ENCODE measurements at places on chromosomes 1 and 21.

DNA sequence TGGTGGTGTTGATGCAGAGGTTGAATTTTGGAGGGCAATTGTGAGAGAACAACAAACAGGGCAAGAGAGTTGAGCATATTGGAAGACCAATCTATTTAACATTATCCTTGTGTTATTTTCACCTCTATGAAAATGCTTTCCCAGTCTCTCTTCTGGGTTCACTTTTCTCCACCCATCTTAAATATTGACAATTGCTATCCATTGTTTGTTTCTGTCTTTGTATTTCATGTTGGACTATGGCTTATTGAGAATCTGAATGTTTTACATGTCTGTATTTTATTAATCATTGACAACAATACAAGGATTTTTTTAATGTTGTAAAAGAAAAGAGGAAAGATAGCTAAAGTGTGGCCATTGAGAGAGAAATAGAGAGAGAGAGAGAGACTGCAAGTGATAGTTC, 1121.5 kb downstream of the BRINP3 start:
- DNase-seq, result no peak

- peak; percentile 14 for DNase-seq
Observed at GRCh38 chr1:61056573-61057439, 25.6 kb upstream of the NFIA start.

GRCh38 chr1:180235502-180236239, 5.6 kb downstream of the LHX4 start:
- no peak for DNase-seq

DNA sequence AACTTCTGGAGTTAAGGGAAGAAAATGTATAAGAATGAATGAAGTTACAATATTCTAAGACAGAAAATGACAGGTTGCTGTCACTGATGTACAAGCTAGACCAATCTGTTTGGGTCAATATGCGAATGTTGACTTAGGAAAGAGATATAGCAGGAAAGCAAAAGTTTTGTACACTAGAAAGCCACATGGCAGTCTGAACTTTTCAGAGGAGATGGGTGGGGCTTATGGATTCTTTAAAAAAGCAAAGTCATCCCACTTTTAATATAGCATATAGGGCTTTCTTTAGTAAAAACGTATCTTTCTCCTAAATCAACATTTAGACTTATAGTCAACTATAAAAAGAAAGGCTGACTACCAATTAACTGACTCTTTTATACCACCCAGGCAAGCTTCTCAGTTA, 381.2 kb downstream of the PTPRC start:
- no peak for DNase-seq

- DNase-seq, result no peak
Observed at GRCh38 chr1:71948561-71948960, 333.8 kb downstream of the NEGR1 start.

- DNase-seq, result no peak
Observed at GRCh38 chr1:31765041-31765467, 914 bp upstream of the ADGRB2 start.

DNA sequence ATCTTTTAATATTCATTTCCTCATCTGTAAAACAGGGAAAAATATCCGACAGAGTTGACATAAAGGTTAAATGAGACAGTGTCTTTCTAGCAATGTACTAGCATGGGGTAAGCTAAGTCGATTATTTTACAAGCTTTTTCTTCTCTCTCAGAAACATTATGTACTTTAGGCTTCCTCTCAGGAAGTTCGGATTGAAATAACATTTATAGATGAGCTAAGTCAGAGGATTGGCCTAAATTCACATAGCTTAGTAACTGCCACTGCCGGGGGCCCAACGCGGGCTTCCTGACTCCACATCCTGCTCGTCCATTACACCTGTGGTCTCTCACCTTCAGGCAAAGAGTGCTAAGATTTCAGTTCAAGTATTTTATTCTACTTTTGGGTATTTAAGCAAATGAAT, 462.3 kb upstream of the NFIA start:
- DNase-seq, result no peak

GRCh38 chr1:208535511-208535910, 291.3 kb upstream of the PLXNA2 start:
- no peak for DNase-seq

- DNase-seq, result no peak
Observed at GRCh38 chr1:27970401-27970800, 10.6 kb downstream of the XKR8 start.

- no peak for DNase-seq
Observed at GRCh38 chr1:39711966-39712340, 20.7 kb upstream of the HPCAL4 start.

- no peak for DNase-seq
Observed at GRCh38 chr1:180112984-180113647, 41.6 kb upstream of the QSOX1 start.

- DNase-seq, result no peak
Observed at GRCh38 chr1:223750730-223751570, 38.6 kb downstream of the CAPN2 start.

DNA sequence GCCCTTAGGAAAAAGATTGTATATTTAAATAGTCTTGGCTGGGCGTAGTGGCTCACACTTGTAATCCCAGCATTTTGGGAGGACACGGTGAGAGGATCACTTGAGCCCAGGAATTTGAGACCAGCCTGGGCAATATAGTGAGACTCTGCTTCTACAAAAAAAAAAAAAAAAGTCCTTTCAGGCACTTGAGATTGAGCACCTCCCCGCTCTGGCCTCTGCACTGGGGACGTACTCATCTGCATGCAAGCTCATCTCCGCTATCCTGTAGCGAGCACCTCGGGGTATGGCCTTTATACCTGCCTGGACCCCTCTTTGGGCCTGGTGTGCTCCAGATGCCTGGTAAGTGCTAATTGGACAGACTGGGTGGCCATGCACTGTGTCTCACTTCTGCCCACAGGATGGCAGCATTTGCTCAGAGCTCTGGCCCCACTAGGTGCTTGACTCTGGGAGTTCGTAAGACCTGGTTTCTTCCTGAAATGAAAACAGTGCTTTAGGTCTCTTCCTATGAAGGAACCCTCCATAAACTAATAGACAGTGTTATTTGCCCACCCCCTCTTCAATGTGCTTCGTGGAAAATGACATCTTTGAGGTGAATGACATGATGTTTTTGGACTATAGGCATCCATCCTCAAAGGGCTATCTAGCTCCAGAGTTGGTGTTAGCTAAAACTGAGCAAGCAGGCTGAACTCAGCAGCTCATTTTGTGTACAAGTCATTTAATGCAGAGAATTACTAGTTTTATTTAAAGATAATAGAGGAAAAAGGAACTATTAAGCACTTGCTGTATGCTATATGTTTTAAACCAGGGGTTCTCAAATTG, 61.7 kb upstream of the ADAR start:
- DNase-seq, result peak; percentile 55

DNA sequence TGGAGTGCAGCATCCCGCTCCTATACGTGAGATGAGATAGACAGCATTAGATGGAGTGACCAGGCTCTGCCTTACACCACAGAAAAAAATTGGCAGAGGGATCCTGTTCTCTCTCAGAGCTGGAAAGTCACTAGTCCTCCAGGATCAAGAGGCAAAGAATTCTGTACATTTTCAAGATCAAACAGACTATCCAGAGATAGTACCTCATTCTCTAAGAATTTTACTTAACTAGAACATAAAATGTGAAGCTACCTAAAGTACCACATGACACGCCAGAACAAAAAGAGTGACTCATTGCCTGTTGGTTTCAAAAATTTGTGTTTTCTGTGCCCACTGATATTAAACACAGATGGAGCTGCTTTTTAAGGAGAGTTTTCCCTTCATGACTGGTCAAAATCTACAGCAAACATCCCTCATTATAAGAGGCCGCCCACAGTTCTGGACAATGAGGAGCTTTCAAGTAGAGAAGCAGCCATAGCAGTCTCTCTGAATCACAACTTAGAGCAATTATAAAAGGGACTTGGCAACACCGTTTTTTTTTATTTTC, 32.3 kb downstream of the CD160 start:
- no peak for DNase-seq

GRCh38 chr1:73356485-73356884, 841.5 kb downstream of the LRRIQ3 start:
- DNase-seq, result no peak

DNA sequence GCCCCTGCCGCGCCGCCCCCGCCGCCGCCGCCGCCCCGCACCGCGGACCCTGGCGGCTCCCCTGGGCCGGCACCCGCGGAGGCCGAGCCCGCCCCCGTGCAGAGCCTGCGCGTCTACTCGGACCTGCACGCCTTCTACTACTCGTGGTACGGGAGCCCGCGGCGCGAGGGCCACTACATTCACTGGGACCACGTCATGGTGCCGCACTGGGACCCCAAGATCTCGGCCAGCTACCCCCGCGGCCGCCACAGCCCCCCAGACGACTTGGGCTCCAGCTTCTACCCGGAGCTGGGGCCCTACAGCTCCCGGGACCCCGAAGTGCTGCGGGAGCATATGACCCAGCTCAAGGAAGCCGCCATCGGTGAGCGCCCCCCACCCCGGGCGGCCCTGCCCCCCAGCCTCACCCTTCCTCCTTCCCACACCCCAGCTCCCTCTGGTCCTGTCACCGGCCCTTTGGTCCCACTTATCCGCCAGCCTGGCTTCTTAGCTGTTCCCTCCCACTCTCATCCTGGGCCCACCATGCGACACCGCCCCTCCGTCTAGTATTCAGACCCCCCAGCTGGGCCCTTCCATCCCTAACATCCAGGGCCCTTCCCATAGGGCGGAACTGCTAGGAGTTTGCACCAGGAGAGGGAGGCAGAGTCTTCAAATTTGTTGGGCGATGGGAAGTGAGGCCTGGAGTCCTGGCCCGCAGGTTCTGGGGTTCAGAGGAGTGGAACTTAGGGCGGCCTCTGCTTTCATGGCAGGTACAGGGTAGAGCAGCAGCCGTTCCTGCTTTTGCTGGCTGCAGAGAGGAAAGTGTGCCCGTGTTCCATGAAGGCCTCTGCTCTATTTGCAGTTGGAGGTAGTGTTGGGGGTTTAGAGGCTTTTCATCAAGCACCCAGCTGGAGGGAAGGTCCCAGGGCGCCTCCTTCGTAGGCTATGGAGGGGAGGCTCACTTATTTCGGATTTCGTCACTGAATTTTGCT, 1.0 kb downstream of the MANEAL start:
- DNase-seq, result no peak

GRCh38 chr1:234216116-234216703, 157.0 kb upstream of the COA6 start:
- no peak for DNase-seq

GRCh38 chr1:50620680-50621329, 197.6 kb upstream of the DMRTA2 start:
- DNase-seq, result no peak

DNA sequence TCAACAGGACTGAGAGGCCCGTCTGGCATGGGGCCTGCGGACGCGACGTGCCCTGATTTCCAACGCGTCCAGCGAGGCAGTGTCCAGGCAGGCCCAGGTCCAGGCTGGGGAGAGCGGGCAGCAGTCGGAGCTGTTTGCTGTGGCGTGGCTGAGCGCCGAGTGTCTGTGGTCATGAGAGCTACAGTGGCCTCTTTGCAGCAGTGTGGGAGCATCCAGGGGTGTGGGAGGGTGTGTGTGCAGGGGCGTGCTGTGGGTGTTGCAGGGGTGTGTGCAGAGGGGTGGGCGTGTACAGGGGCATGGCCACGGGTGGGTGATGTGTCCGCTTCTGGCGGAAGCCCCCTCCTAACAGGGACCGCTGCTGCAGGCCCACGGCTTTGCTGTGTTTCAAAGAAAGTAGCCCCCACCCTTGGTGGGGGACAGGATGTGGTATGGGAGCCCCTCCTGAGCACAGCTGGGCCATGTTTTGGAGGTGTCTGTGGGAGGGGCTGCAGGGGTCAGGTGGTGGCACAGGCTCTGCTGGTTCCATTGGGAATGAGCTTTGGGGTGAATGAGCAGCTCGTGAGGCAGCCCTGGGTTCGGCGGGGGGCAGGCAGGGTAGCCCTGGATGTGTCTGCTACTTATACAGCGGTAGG, 17.7 kb downstream of the PLCH2 start:
- DNase-seq, result no peak

- no peak for DNase-seq
Observed at GRCh38 chr1:16430606-16431005, 6.6 kb downstream of the SPATA21 start.

DNA sequence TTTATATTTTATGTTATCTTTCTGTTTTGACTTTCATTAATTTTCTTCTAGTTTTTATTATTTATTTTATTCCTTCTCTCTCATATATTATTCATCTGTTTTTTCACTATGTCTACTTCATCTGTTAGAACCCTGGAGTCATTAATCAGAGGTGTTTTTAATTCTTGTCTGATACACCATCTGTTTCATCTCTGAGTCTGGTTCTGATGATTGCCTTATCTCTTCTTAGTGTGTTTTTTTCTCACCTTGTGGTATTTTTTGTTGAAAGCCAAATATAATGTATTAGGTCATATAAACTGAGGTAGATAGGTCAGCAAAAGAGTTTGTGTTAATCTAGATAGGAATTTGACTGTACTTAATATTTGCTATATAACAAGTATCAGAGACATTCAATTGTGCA, 1005.7 kb upstream of the NCAM2 start:
- DNase-seq, result no peak

DNA sequence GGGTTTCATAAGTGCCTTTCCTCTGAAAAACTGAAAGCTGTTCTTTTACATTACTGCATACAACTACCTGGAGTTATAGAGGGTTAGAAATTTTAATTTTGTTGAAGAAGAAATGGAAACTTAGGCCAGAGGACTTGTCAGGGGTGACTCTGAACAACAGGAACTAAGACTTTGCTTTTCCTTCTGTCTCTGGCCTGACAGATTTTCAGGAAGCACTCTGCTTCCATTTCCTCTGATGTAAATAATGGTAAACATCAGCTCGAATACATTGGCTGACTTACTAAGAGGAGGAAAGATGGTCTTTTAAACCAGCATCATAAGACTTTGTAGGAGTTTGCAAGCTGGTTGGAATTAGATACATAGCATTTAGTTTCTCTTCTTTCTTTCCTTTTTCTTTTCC, 27.1 kb upstream of the PLEKHM2 start:
- DNase-seq, result no peak

DNA sequence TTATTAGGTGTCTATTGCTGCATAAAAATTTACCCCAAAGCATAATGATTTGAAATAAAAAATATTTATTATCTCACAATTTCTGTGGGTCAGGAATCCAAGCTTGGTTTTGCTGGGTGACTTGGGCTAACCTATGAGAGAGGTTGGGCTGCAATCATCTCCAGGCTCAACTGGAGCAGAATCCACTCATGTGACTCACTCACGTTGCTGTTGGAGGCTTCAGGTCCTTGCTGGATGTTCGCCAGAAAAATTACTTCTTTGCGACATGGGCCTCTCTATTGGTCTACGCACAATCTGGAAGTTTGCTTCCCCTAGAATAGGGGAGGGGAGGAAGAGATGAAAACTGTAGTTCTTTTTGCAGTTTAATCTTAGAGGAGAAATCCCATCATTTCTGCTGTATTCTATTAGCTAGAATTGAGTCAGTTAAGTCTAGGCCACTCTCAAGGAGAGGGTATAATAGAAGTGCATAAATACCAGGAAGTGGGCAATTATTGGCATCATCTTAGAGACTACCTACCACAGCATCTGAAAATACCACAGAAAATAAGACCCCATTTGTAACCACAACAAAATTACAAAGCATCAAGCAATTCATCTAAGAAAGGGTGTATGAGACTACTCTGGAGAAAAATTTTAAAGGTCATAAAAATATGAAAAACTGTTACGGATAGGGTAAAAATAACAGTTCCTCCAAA, 5.7 kb upstream of the FASLG start:
- no peak for DNase-seq

Data from stimulated activated naive CD4-positive, alpha-beta T cell treated with Interleukin-2 at 50 U/mL for 16 hours (primary cell).